Activated CD4-positive, alpha-beta T cell treated with anti-CD3 and anti-CD28 coated beads for 1 hour (primary cell): ENCODE measurements at places on chromosomes 3 and 15.

DNA sequence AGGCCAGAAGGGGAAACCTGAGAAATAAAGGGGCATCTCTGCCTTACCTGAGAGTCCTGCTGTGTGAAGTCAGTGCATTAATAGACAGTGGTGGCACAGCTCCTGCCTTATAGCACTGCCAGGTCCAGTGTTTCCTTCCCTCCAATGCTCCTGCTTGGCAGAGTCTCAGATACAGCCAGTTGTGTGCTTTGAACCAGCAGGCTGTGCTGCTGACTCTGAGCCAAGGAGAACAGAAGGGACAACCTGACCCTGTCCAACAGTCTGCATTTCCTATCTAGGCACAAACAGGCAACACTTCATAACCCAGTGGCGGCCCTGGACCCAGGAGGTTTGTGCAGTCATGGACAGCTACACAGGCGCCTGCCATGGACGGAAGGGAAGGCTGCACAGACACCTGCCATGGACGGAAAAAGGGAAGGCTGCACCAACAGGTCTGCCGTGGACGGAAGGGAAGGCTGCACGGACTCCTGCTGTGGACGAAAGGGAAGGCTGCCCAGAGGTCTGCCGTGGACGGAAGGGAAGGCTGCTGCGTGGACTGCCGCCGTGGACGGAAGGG is 33.9 kb upstream of the PLXNA1 start:
- no peak for DNase-seq

DNA sequence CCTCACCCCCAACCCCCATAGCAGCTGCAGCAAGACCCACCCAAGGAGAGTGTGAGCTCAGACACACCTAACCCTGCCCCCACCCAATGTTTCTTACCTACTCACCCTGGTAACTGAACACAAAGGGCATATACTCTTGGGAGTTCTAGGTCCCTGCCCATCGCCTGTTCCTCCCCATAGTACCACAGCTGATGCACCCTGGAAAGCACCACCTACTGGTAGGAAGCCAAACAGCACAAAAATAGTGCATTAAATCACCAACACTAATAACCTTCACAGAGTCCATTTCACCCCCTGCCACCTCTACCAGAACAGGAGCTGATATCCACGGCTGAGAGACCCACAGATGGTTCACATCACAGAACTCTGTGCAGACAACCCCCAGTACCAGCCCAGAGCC is 245.2 kb downstream of the EFHB start:
- no peak for DNase-seq

DNA sequence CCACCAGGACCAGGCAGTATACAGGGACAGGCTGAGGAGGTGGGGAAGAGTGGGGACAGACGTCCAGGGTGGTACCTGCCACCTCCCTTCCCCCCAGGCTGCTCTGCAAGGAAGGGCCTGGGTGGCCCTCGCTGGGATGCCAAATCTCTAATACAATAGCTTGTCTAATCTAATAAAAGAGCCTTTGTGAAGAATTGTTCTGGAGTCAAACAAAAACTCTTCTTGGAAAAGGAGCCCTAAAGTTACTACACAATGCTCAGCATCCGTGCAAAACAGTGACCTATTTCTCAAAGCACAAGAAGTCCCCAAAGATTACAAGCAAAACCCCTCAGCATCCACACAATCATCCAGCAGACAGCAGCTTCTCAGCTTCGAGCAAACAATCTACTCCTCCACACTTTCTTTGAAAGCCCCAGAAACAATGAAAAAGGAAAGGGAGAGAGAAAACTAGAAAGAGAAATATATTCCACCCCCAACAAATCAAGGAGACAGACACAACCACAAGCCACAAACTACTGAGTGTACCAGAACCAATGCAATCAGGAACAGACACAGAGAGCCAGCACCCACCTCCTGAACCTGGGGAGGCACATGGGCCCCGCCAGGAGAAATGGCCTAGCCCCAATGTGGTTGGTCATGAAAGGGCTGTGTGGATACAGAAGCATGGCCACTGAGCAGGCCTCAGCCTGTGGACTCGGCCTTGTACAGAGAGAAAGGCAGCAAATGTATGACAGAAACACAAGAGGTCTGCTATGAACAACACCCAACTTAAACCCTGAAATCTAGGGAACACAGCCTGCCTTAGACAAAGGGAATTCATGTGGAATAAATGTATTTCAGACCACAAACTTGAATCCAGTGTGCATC is 177.1 kb upstream of the CHRNA7 start:
- no peak for DNase-seq

DNA sequence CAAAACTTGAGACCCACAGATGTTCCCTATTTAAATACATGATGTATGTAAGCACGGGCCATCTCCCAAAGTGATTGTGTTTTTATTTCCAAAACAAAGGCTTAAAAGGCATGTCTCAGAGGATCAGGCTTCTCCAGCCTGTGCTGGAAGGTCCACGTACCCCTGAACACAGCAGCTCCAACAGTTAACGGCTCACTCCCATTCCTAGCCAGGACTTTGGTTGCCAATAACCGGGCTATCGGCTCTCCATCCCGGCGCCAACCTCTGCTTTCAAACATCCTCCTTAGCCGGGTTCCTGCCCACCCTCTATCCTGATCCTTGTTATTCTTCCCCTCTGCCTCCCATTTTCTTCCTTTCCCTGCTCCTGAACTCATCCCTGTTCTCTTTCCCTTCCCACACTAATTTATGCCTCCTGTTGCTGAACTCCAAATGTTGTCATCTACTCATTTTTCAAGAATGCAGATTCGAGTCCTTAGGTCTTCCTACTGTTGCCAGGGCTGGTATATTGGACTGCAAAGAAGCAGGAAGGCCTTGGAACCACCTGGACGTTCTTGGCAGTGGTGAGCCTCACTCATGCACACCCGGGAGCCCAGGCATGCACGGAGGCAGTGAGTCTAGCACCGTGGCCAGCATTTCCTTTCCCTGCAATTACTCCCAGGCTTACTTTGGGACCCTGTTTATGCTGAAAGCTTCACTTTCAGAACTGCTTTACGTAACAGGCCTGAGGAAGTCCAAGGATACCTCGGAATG is 128.4 kb upstream of the RAD18 start:
- no peak for DNase-seq

DNA sequence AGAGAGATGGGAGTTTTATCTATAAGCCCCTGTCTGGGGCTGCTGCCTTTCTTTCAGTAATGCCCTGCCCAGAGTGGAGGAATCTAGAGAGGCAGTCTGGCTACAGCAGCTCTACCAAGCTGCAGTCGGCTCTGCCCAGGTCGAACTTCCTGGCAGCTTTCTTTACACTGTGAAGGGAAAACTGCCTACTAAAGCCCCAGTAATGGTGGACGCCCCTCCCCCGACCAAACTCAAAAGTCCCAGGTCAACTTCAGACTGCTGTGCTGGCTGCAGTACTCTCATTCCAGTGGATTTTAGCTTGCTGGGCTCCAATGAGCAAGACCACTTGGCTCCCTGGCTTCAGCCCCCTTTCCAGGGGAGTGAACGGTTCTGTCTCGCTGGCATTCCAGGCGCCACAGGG is 65.9 kb upstream of the RARB start:
- no peak for DNase-seq

- no peak for DNase-seq
Observed at GRCh38 chr15:28985691-28986090, 99.9 kb downstream of the APBA2 start.

DNA sequence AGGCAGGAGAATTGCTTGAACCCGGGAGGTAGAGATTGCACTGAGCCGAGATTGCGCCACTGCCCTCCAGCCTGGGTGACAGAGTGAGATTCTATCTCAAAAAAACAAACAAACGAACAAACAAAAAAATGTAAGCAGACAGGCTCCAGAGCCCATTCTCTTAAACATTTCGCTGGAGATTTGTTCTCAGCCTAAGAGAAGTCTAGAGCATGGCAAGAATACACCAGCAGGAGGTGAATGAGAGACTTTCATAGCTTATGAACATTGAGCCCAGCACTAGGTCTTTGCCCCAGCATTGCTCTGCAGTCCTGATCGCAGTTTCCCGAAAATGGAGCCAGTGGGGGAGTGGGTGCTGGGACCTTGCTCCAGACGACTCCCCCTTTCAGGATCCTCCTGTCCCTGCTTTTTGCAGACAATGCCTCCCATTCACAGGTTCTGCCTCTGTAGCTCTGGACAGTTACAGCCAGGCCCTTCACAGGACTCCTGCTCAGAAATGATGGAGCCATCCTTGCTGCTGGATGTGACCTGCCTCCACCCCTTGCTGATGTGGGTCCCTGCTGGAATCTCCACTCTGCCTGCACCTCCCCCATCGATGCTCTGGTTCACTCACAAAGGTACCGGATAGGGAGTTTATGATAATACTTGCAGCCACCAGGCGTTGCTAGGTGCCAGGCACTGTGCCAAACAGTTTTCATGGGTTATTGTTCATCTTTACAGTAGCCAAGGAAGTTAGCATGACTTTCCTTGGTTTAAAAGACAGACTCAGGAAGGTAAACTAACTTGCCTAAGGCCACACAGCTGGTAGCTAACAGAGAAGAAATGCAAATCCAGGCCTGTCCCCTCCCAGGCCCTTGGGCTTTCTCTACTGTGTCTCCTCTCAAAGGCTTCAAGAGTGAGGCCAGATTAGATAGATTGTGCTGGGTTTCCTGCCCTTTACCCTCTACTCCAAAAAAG is 329.7 kb upstream of the TLE3 start:
- DNase-seq, result no peak

DNA sequence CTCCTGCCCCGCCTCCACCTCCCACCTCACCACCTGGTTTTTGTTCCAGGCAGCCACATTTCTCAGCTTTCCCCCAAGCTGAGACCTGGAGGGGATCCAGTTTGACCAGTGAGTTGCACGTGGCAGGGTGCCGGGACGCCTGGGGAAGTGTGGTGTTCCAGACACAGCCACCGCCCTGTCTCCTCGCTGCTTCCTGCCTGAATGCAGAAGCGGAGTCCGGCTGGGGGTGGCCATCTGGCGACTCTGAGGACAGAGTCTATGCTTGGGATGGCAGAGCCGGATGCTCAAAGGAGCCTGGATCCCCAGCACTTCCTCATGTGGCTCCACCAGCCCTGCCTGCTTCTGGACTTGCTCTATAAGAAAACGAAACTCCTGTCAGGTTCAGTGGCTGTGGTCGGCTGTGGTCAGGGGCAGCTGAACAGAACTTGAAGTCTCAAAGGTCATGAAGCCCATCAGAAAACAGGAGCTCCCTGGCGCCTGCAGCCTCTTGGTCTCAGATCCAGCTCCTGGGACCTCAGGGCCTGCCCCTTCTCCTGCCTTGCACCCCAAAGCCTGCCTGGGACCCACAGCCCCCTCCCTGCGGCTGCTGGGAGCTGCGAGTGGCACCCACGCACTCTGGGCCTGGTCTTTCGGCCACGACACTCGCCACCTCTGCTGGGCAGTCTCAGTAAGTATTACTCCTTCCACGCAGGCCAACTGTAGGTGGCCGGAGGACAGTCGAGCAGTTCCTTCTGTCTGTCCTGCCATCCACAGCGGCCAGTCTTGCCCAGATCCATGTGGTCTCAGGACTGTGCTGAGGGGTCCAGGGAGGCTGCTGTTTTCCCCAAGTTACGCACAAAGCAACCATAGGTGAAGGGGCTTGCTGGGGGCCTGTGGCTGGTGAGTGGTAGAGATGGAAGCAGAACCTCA is 112.8 kb upstream of the MEF2A start:
- DNase-seq, result peak; percentile 8

- no peak for DNase-seq
Observed at GRCh38 chr15:52060501-52060900, 41.5 kb downstream of the MAPK6 start.

- DNase-seq, result no peak
Observed at GRCh38 chr15:80309769-80310384, 57.9 kb upstream of the CTXND1 start.

GRCh38 chr3:8443829-8444791 is 57.5 kb upstream of the LMCD1 start:
- no peak for DNase-seq
